Immature natural killer cell (primary cell): ENCODE measurements at places on chromosomes 5 and 9. TPM values are rescaled to one million over a fixed set of nuclear protein-coding genes. Genes with fewer than 3 reads are reported as not detected.

Gene SLIT3
- polyA plus RNA-seq: not detected

Gene PSIP1
- 26.7 TPM for polyA plus RNA-seq

Gene APBA1
- not detected for polyA plus RNA-seq

Gene STPG3
- polyA plus RNA-seq: not detected

Gene ITGA2
- not detected for polyA plus RNA-seq

Gene TRMO
- 5.9 TPM for polyA plus RNA-seq

Gene FOXD4L4
- polyA plus RNA-seq: not detected

Gene PDLIM7
- polyA plus RNA-seq: 2.3 TPM

Gene PRDM9
- polyA plus RNA-seq: not detected

GRCh38 chr5:116459301-116459700 lies 115.3 kb downstream of the SEMA6A start:
- DNase-seq: no peak

- DNase-seq: no peak
These were observed 761.8 kb upstream of the ZNF608 start for GRCh38 chr5:125508225-125508624.

- DNase-seq: peak; percentile 11
These were observed 100.4 kb downstream of the TRIM36 start for GRCh38 chr5:115069087-115069968.

DNA sequence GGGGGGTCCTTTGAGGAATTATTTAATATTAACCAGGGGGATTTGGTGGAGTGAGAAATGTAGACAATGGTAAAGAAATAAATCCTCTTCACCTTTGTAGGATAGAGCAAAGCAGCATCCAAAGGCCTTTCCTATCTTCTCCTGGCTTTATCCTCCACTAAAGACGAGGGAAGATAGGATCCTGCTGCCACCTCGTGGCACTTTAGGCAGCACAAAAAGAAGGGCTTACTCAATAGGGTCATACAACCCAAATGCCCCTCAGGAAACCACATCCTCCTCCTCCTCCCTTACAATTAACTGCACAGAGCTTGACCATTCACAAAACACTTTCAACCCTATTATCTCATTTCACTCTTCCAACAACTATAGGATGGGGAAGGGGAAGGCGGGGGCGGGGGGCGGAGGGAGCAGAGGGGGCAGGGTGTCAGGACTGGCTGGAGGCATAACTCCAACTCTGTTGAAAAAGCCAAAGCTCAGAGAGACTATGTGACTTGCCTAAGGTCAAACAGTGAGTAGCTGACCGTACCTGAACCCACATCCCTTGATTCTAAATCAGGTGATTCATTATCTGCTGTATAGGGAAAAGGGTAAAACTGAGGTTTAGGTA lies 45.4 kb upstream of the MYOT start:
- no peak for DNase-seq

GRCh38 chr5:149254506-149254905 lies 17.2 kb upstream of the AFAP1L1 start:
- no peak for DNase-seq

- peak; percentile 30 for DNase-seq
These were observed 272.2 kb downstream of the AUH start for GRCh38 chr9:91089405-91090129.

- DNase-seq: no peak
These were observed 157.6 kb downstream of the DENND1A start for GRCh38 chr9:123772374-123772773.

DNA sequence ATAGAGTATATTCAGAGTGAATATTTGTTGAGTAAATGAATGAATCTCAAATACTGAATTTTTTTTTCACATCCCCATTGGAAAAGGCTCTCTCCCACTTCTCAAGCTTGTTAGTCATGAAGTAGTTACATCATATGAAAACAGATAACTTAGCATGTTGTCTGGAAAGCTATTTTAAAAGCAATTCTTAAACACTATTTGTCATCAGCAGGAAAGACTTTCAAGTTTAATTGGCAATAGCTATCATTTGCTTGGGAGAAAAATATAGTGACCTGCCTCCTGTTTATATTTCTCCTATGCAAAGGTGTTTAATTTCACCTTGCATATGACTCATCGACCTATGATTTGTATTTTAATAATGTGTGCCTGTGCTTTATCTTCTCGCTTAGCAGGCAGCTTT lies 499.8 kb upstream of the GRIA1 start:
- DNase-seq: no peak

- no peak for DNase-seq
These were observed 56.7 kb downstream of the APC start for GRCh38 chr5:112794410-112794809.

- no peak for DNase-seq
These were observed 97.7 kb upstream of the LMX1B start for GRCh38 chr9:126515873-126516505.

- DNase-seq: no peak
These were observed 381.6 kb upstream of the ADAMTS16 start for GRCh38 chr5:4758550-4758949.

- DNase-seq: no peak
These were observed 2.5 kb upstream of the ISL1 start for GRCh38 chr5:51380603-51381207.

DNA sequence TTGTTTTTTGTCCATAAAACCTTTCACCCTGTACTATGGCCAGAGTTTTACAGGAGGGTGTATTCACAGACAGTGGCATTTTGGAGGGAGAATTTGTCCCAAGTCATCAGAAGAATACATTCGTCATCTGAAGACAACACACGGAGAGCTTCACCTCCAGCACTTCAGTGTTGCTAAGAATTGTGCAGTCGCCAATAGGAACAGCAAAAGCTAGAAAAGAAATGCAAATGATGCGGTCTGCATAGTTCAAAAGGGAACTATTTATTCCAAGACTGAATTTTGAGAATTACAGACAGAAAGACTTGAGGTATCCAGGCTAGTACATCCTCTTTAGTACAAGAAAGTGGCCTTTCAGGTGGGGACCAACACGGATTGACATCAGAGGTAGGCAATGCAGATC lies 399.2 kb upstream of the KIF2A start:
- no peak for DNase-seq

GRCh38 chr5:170365831-170366230 lies 23.3 kb downstream of the KCNMB1 start:
- no peak for DNase-seq

DNA sequence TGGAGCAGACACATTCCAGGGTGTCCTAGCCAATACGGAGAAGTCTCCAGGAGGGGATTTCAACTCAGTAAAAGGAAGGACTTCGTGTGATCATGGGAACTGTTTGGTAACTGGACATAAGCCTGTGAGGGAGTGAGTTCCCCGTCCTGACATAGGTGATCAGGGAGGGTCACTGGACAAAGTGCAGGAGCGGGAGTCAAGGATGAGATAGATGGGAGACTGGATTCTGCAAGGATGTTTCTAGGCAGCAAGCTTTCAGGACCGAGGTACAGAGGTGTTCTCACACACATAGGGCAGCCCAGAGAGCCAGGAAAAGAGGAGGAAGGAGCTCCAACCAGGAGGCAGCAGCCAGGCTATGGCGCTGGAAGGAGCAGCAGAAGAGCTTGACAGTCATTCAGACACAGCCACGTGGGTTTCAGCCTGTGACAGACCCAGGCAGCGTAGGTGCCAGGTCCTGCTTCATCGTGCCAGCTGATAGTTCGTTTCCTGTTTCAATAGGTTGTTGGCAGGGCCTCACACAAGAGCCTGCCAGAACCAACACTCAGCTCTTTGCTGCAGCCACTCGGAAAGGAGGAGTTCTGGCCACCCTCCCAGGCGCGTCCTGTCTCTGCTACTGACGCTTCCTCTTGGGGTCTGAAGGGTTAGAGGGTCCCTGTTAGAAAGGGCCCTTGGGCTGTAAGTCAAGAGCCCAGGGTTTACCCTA lies 84.1 kb downstream of the AMBP start:
- DNase-seq: no peak

GRCh38 chr5:100165309-100165708 lies 369.9 kb upstream of the FAM174A start:
- DNase-seq: no peak

DNA sequence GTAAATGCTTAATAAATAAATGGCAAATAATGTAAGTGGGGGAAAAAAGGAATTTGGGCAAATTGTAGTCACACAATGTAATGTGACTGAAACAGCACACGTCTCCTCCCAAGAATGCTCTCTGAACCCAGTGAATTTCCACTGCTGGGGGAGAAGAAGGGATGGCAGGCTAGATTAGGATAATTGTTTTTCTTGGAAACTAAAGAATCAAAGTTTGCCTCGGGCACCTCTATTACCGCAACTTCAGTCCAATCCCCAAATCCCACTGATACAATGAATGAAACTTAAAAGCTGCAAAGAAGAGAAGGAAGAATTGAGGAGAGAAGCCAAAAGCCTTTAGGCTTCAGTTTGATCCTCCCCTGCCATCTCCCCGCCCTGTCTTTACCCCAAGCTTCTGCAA lies 423.2 kb upstream of the PAPPA start:
- no peak for DNase-seq

DNA sequence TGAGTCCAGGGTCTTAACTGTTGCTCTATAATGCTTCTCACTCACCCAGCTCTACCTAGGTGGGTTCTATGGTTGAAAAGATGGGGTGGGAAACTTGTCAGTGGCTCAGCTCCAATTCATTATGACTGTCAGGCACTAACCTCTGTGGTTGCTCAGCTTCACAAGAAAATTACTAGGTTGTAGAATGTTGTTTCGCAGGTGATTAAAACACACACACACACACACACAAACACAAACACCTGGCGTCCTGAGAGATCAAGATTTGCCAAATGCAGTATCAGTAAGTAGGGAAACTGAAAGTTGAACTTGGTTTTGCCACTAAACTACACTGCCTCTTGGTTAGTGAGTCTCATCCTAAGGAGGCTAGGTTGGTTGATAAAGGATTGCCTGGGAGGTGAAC lies 2.8 kb downstream of the MCCC2 start:
- DNase-seq: no peak

- no peak for DNase-seq
These were observed 351.5 kb upstream of the KLF4 start for GRCh38 chr9:107841076-107841475.

DNA sequence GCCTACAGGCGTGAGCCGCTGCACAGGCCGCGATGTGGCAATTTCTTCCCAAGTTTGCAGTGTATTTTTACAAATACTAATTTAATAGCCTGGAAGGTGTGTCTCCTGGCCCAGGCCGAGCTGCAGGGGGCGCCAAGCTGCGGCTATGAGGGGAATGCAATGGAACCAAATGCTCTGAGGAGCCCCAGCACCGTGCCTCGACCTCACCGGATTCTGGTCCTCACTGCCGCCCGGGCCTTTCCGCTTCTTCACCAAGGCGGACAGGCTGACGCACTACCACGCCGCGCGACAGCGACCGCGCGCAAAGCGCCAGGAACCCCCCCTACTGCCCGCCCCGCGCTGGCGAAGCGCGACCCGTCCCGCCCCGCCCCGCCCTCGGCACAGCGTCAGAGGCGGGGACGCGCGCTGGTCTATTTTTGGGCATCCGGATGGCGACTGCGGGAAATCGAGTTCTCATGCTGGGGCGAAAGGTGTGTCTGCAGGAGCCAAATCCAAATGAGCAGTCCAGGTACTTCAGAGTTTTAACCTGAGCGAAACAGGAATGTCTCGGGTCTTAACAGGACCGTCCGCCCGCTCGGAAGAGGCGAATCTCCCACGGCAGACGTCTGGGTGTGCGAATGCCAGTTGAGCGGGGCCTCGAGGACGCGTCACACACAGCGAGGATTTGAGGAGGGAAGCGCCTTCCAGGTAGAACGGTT lies 31.7 kb upstream of the PRXL2C start:
- peak; percentile 88 for DNase-seq

GRCh38 chr5:137933491-137933911 lies 44.2 kb downstream of the PKD2L2 start:
- no peak for DNase-seq

DNA sequence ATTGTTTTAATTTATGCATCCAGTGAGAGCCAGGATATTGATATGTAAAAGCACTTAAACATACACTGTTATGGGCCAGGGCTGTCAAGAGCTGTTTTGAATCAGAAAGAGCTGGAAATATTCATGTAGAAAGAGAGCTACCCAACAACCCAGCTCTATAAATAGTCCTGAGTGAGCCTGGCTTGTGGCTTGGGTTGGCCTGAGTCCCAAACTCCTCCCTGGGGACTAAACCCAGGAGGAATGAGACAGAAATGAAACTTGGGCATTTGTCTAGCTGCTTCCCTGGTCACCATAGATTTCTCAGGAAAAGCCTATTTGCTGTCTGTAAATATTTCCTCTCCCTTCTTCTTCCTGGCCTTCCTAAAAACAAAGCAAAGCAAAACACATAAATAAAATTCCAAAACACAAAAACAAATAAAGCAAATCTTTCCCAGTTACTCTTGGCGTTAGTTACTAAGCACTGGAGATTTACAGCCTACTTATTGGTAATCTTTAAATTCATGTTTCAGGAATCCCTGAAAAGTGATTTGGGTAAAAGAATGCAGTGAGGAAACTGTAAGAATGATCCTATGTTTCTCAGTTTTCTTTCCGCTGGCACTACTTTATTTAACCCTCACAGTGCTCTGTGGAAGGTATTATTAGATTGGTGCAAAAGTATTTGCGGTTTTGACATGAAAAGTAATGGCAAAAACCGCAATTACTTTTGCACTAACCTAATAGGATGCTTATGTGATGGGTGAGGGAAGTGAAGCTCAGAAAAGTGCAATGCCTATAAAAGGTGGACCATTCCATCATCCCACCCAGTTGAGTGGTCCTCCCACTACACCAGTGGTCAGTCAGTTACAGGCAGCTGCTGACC lies 111.8 kb downstream of the CARTPT start:
- no peak for DNase-seq

- no peak for DNase-seq
These were observed 32.3 kb upstream of the TMEM171 start for GRCh38 chr5:73088026-73088425.

DNA sequence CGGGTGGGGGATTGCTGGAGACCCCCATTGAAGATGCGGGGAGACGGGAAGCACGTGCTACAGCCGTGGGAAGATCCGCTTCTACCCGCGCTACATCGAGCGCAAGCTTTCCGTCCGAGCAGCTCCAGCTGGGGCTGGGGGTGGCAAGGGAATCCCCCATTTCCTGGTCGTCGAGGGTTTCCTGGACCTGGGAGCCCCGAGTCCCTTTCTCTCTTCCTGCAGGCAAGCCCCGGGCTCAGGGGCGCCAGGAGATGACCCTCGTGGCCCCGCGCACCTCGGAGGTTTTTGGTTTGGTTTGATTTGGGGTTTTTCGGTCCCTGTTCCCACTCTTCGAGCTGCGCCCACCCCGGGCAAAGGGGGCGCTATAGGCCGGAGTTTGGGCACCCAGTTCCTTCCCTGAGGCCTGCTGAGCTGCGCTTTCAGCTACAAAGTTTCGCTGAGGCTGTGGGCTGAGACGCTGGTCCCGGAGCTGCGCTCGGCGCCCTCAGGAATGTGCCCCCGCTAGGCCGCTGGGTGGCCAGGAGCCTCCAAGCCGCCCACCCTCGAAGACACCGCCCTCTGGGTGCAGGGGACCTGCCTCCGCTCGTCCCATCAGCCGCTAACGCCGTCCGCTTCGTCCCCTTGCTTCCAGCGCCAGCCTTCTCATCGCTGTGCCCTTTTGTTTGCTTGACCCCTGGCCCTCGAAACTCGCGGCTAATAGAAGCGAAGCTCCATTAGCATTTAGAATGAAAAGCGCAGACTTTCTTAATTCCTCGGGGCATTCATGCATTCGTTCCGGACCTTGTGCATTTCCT lies 2.9 kb downstream of the NR4A3 start:
- peak; percentile 77 for DNase-seq

- no peak for DNase-seq
These were observed 49.5 kb downstream of the TENT4A start for GRCh38 chr5:6762697-6763096.
